ENCODE measurements at places on chromosomes 2 and 18.
A peak's percentile ranks its signal among the peaks of the same experiment; 100 is the strongest.

DNA sequence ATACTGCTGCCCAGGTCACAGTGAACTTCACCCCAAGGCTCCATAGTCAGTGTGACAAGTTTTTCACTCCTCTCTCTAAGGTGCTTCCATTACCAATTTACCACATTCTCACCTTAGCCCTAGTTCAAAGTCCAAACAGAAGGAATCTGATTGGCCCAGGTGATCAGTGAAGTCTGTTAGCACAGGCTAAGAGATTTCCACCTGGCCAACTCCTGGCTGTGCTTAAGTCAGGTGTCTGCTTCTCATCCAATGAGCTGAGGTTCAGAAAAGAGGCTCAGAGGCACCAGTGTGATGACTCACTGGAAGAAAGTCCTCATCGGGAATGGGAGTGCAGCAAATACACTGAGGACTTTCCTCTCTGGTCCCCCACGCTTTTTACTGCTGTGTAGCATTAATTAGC, 164.4 kb upstream of the MGAT5 start:
- DNase-seq = no peak

DNA sequence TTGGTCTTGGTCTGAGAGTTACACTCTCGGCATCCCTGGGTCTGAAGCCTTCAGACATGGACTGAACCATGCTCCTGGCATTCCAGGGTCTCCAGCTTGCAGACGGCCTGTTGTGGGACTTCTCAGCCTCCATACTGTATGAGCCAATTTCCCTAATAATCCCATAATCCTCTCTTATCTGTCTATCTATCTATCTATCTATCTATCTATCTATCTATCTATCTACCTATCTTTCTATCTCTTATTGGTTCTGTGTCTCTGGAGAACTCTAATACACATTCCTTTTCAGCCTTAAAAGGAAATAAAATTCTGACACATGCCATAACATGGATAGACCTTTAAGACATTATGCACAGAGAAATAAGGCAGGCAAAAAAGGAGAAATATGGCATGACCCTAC, 24.4 kb downstream of the SLC39A6 start:
- no peak for DNase-seq

- no peak for DNase-seq
These were observed 39.6 kb downstream of the LHCGR start for GRCh38 chr2:48715956-48716355.

DNA sequence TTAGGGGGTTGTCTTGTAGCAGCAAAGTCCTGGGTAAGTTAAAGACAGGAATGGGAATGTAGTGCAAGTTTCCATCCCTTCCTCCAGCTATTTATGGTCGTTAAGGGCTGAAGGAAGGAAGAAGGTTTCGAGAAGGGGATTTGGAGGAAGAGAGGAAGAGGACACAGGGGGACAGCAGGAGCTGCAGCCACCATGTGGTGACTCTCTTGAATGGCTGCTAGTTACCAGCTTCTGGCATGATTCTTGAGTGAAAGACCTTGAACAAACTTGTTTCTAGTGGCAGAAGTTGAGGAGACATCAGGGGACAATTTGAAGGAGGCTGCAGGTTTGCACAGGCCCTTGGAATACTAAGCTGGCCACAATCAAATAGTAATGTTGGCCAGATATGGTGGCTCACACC, 116.6 kb downstream of the MTX2 start:
- DNase-seq = no peak

- no peak for DNase-seq
These were observed 222.5 kb upstream of the COPS8 start for GRCh38 chr2:236862961-236863728.

DNA sequence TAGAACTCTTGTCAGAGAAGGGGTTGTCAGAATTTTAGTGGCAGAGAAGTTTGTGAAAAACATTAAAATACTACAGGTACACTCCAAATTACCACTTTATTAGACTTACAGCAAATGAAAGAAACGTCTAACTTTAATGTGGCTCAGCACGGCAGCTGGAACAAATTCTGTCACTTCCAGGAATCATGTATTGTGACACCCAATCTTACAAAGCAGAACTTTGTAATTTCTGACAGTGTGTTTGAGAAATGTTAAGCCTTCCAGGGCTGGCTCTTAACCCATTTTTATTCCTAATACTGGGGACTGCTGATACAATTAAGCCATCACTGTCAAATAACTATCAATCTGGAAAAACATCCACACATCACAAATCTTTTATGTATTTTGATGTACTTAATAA, 216.4 kb downstream of the ZNF385B start:
- no peak for DNase-seq

DNA sequence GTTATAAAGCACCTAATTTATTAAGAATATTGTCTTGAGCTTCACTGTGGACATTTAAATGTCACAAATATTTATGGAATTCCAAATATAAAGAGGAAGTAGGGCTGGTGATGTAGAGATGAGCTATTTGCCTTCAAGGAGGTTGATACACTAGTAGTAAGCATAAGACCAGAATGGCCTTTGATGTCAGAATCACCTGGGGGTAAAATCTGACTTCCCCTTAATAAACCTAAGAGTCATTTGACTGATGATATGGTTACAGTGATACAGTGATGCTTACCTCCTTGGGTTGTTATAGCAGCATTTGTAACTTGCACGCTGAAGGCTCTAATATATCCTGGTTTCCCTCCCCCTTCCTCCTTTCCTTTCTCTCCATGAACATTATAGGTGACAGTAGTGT, 143.7 kb downstream of the CERS6 start:
- DNase-seq = no peak

DNA sequence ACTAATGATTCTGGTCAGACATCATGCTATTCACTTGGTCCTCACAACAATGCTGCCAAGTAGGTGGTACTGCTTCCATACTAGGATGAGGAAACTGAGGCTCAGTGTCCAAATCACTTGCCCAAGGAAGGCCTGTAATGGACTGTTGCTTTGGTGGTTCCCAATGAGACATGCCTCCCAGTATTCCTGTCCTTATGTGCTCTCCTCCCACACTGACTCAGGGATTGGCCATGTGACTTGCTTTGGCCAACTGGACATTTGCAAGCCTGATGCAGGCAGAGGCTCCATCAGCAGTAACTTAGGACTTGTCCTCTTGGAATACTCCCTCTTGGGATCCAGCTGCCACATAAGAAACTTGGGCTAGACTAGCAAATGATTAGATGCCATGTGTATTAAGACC, 3.0 kb downstream of the FBXO41 start:
- DNase-seq = no peak

DNA sequence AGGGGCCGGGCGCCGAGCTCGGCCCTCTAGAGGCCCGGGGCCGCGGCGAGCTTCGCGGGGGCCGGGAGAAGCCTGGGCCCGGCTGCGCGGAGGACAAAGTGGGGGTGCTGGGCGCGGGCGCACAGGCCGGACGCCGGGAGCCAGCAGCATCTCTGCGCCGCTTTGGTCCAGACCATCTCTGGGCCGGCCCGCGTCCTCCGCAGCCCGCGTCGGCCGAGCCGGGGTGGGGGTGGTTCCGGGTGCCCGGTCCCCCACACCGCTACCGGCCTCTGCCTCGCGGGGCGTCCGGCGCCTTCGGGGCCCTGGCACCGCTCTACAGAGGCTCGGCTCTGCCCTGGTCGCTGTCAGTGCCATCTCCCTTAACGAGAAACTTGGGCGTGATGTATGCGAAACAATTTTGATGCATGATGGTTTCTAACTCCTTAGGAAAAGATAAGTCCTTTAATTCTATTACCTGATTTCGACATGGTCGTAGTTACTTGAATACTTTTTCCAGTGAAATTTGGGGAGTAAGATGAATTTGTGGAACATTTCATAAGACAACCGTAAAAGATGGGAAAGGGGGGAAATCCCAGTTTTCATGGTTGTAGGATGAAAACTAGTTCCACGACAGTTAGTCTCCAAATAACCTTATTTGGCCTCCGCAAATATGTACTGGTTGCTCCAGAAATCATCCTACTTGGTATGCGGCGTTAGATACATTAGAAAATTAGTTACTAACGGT, 562 bp downstream of the TWSG1 start:
- no peak for DNase-seq

DNA sequence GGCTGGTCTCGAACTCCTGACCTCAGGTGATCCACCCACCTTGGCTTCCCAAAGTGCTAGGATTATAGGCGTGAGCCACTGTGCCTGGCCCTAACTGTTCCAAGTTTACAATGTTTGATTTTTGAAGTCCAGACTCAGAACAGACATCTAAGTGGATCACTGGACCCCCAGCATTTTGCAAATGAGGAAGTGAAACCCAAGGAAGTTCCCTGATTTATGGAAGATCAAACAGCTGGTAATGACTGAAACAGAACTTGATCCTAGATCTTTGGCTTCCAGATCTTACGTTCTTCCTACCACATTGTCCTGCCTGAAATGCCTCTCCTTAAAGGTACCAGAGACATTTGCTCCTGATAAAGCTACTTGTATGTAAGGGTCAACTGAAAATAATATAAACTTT, 58.3 kb upstream of the NCOA1 start:
- peak; percentile 57 for DNase-seq

- DNase-seq = no peak
These were observed 120.8 kb downstream of the GREB1L start for GRCh38 chr18:21362831-21363230.
